AG08395 (cell line): ENCODE measurements at places on chromosomes 5 and 9.

DNA sequence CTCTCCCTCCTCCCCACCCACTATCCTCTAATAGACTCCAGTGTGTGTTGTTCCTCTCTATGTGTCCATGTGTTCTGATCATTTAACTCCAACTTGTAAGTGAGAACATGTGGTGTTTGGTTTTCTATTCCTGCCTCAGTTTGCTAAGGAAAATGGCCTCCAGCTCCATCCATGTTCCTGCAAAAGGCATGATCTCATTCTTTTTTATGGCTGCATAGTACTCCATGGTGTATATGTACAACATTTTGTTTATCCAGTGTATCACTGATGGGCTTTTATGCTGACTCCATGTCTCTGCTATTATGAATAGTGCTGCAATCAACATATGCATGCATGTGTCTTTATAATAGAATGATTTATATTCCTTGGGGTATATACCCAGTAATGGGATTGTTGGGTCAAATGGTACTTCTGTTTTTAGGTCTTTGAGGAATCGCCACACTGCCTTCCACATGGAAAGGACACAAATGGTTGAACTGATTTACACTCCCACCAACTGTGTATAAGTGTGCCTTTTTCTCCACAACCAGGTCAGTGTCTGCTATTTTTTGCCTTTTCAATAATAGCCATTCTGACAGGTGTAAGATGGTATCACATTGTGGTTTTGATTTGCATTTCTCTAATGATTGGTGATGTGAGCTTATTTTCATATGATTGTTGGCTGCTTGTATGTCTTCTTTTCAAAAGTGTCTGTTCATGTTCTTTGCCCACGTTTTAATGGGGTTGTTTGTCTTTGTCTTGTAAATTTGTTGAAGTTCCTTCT lies 96.5 kb upstream of the DAB2 start:
- DNase-seq, result no peak

GRCh38 chr9:123996731-123997421 lies 14.7 kb upstream of the LHX2 start:
- no peak for DNase-seq

GRCh38 chr5:164487939-164488338 lies 982.5 kb downstream of the MAT2B start:
- no peak for DNase-seq

- no peak for DNase-seq
Observed at GRCh38 chr9:117705386-117705785, 1.2 kb downstream of the TLR4 start.

DNA sequence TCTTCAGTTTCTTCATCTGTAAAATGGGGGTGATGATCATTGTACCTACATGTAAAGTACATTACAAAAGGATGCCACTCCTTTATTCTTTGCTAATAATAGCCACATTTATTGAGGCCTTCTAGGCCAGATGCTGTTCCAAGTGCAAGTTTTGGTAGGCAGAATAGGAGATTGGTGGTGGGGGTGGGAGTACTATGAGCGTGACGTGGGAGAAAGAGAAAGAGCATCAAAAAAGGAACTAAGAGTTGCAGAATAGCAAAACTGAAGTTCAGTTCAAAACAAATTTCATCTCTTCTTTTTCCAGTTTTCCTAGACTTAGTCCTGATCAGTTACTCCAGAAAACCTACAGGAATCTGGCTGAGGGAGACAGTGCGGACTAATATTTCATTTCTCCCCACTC lies 174.1 kb downstream of the SNX18 start:
- DNase-seq, result no peak

DNA sequence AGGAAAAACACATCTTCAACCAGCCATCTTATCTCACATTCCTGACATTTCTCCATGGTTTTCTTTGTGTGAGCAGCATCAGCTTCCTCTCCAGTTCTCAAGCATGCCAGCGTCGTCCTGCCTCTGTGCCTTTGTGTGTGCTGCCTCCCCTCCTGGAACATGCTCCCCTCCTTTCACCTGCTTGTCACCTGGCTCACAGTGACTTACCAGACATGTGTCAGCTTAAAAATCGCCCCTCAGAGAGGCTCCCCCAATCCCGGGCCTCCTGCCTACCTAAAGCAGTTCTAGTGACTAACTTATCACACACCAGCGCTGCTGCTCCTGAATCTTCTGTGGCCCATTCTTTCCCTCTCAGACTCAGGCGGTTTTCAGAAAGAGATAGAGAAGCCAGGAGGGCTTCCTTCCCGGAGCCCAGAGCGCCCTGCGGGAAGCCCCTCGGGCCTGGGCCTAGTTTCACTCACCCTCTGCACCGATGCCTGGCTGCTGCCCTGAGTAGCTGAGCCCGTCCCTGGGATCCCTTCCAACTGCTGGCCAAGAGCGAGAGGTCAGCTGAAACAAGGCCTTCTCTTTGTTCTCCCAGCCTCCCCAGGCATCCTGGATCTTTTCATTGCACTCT lies 51.1 kb upstream of the MVB12B start:
- DNase-seq, result no peak

DNA sequence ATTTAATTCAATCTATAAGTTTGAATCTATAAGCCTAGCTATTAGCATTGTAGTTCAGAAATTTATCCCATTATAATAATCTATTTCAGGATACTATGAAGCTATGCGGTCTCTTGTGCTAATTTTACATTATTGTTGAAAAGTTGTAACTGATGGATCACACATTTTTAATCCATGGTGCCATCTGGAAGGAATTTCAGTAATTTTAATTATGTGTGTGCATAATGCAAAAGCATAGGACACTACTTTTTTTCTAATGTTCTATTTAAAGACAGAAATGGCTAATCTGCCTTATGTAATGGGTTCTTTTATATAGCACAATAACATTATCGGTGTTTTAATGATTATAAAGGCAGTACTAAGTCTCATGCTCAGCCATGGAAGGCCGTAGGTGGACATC lies 90.6 kb downstream of the HOMER1 start:
- DNase-seq, result no peak

DNA sequence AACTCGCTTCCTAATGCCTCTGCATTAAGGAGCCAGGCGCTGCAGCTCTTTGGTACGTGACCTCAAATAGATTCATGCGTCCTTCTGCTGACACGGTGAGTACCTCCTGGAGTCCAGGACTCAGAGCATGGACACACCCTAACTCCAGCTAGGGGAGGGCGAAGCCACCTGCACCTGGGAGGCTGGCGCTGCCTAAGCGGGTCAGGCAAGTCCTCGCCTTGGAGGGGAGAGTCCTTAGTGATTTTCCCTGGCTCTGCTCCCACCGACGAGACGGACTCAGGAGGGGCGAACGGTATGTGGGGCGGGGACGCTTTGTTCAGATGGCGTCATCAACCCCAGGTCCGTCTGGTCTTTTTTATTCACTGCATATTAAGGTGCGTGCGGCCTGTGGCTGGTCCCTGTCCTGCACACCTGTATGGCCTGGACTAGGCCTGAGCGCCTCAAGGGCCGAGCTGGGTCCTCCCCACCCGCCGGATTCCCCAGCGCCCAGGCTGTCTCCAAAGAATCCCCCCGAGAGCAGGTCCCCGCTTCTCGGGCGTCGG lies 50.3 kb downstream of the NSUN2 start:
- DNase-seq, result no peak

- DNase-seq, result peak; percentile 29
Observed at GRCh38 chr5:124746916-124747790, 714 bp upstream of the ZNF608 start.

DNA sequence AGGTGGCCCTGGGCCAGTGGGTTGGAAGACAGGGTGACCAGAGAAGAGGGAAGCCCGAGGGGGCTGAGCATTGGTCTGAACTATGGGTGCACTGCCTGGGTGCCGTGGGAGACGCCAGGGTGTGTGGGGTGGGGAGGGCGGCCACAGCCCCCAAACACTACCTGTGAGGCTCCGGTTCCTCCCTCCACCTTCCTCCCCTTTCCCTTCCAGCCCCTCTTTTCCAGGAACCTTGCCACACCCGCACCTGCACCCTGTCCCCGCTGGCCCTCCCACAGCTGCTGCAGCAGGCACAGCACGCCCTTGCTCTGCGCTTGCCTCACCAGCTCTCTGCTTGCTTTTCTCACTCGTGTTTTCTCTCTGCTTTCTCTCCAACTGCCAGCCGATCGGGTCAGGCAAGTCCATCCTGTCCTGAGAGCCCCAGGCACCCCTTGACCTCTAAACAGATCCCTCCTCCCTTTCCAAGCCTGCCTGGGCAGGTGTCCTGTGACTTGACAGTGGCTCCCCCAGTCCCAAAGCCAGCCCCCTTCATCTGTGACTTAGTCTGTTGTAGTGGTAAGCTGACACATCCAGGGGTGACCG lies 193.7 kb downstream of the MSX2 start:
- no peak for DNase-seq

DNA sequence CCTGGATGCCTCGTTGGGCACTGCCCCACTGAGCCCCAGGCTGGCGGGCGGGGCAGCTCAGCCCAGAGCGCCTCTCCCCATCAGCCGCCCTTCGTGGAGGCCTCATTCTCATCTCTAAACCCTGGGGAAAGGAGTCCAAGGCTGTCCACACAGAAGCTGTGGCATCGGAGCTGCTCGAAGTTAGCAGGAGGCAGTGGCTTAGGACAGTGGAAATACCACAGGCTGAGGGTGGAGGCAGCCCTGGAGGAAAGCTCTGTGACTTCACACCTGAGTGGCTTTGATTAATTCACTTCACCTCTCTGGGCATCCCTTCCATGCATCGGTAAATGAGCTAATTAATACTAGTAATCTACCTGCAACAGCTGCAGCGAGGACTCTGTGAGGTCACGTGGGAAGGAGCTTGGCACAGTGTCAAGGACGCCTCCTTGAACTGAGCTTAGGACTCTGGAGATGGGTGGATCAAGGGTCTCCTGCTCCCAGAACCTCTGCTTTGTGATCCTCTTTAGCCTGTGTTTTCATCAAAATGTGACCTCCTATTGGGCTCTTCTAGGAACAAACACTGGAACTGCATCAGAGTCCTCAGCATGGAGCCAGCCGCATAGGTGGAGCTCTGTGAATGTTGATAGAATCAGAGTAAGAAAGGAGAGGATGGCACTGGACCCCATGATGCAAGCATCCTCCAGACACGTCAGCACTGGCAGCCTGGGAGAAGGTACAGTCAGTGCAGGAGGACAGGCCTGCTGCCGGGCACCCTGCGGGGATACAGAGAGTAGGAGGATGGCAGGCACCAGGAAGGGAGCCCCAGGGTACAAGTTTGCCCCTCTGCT lies 842 bp upstream of the ANGPTL2 start:
- no peak for DNase-seq

DNA sequence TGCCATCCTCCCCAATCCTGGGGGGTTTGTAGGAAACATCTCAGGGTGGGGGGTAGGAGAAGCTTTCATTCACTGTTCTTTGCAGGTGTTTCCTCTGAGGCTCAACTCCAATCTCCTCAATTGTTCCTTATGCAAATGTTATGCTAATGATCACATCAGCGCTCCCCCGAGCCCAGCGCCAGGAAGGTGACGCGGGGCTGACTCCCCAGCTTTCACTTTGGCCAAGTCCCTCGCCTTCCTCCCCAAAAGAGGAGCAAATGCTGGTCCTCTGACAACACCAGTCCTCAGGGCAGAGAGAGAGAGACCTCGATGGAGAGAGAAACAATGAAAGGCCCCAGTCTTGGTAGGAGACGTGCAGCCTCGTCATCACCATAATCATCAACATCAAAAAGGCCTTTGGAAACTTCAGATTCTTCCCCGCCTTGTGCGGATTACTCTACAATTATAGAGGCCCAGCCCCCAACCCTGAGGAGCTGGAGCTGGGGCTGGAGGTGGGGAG lies 39.1 kb downstream of the PCDH1 start:
- DNase-seq, result no peak

DNA sequence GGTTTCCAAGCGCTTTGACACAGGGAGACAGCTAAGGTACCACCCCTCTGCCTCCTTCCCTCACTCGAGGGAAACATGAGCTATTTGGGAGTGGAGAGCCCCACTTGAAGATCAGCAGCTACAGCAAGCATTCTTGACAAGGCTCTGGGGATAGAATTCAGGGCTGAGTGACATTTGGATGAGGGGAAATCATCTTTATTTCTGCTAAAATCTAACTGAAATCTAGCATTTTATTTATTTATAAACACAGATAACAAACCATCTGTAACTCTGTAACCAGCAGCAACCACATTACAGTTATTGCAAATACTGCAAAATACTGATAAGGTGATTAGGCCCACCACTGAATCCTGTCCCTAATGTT lies 22.4 kb downstream of the RNF130 start:
- DNase-seq, result no peak

DNA sequence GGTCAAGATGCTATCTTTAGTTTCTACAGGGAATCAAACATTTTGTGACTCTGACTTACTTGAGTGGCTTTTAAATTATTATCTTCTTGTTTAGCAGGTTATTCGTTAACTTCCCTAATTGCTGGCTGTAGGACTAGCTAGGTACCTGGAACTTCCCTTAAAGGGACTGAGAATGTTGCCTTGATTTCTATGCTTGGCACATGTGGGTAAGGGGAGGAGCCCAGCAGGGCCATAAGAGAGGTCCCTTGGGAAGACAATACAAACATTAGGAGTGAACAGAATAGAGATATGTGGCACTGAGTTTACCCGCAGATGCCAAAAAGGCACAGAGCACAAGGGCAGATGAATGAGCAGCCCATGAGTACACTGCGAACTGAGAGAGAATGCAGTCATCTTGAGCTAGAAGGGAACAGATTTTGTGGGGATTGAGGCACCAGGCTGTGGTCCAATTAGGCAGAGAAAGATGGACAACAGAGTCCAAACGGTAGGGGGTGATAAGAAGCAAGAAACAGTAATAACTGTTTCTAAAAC lies 9.8 kb downstream of the CKMT2 start:
- DNase-seq, result no peak

DNA sequence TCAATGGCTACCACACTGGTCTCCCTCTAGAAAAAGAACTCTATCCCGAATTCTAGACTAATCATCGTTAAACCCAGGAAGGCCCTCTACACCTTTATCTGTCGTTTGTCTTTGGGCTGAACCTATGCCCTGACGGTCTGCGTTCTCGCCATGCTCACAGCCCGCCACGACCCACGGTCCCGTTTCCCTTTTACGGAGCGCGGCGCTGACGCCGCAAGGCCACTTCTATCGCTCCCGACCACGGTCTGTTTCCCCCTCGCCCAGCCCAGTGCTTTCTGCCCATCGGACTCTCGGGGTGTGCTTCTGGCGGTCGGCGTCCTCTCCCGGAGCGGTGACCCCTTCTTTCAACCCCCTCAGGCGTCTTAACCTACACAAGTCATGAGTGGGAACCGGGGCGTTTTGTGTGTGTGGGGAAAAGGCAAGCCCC lies 974 bp downstream of the C9orf40 start:
- DNase-seq, result no peak

- no peak for DNase-seq
Observed at GRCh38 chr5:14722923-14723322, 58.4 kb downstream of the OTULIN start.

DNA sequence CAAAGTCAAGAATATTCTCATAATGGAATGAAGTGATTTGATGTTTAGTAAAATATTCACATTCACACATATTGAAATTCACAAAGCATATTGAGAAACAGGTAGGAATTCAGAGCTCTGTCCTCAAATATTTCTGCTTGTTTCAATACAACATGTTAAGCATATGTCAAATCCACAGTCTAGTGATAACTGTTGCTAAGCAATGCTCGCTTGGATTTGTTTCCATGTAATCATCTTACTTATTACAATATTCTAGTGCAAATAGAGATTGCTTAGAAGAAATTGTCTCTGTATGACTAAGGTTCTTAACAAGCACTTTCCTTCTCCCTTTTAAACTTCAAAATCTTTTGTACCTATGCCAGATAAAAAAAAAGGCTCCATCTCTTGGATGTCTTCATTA lies 995.7 kb downstream of the CDH18 start:
- DNase-seq, result no peak
